ENCODE measurements at places on chromosomes 12 and 14. TPM values are rescaled to one million over a fixed set of nuclear protein-coding genes. Genes with fewer than 3 reads are reported as not detected.

Gene PPFIA2
- total RNA-seq, result not detected

Gene COX8C
- not detected for total RNA-seq

Gene ZDHHC22
- total RNA-seq, result not detected

Gene PIP4P1
- 27.3 TPM for total RNA-seq

Gene KRT5
- total RNA-seq, result 16,450 TPM

Gene MIPOL1
- total RNA-seq, result 9.9 TPM

Gene PRH2
- not detected for total RNA-seq

Gene GDF3
- total RNA-seq, result not detected

Measured in nasal cavity respiratory epithelium epithelial cell of viscerocranial mucosa (primary cell).